Right atrium auricular region (tissue), 2 donors: ENCODE measurements at places on chromosomes 7 and 10. TPM values are rescaled to one million over a fixed set of nuclear protein-coding genes. Genes with fewer than 3 reads are reported as not detected.

GRCh38 chr10:78597796-78598555 lies 470.8 kb upstream of the ZMIZ1 start:
- H3K27me3 ChIP-seq: no peaks in the 10 kb centered on the region
- no peak overlapping the region for H3K27ac ChIP-seq
- no peaks in the 10 kb centered on the region for H3K4me1 ChIP-seq
- DNase-seq: peak; percentile 43
- no peaks in the 10 kb centered on the region for H3K36me3 ChIP-seq

DNA sequence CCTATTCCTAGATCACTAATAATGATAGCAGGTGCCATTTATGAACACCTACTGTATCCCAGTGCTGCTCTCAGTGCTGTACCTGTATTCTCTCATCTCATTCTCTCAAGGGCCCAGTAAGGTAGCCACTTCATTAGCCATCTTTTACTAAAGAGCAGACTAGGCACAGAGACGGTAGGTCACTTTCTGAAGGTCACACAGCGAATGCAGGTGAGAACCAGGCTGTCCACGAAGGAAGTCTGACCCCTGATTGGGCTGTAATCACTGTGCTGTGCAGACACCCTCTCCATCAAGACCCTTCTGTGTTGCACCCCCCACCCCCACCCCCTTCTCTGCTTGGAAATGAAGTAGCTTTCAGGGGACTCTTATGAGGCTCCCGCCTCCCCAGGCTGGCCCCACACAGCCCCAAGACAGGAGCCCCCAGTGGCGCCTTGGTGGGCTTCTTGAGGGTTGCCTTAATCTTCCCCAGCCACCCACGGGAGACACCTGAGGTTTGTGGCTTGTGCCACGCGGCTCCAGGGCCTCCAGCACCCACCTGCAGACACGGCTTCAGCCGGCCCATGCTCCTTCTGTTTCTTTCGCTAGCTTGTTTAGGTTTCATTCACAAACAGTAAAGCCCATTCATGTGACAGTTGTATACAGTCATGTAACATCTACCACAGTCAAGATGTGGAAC lies 81.7 kb upstream of the FAM20C start:
- no peaks in the 10 kb centered on the region for H3K27me3 ChIP-seq
- no peaks in the 10 kb centered on the region for H3K4me1 ChIP-seq
- no peak overlapping the region for H3K4me3 ChIP-seq
- no peak for DNase-seq
- H3K27ac ChIP-seq: no peak overlapping the region

GRCh38 chr10:31749981-31750840 lies 178.4 kb downstream of the ARHGAP12 start:
- H3K4me1 ChIP-seq: no peaks in the 10 kb centered on the region
- peak overlapping the region; percentile 78 for H3K27ac ChIP-seq
- H3K36me3 ChIP-seq: no peaks in the 10 kb centered on the region
- DNase-seq: no peak
- H3K4me3 ChIP-seq: no peak overlapping the region
- H3K27me3 ChIP-seq: no peaks in the 10 kb centered on the region

DNA sequence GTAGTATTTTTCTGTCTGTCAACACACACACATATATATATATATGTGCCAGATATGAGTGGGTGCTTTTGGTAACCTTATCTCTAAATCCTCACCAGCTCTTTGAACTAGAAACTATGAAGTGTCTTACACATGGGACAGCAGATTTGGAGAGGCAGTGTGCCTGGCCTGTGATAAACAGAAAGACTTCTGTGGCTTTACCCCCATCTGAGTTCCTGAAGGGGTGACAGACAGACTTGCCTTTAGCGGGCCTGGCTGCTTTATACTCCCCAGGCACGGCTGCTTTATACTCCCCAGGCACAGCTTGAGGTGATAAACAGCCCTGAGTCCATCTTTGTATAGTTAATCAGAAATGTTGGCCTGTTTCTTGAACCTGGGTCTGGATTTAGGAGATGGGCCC lies 5.6 kb downstream of the BAG3 start:
- no peaks in the 10 kb centered on the region for H3K4me1 ChIP-seq
- no peak overlapping the region for H3K4me3 ChIP-seq
- peak overlapping the region; percentile 99 for H3K27ac ChIP-seq

NUTM2A gene
- 2.3 TPM for total RNA-seq

GRCh38 chr10:83984256-83984640 lies 155.1 kb upstream of the GHITM start:
- H3K4me1 ChIP-seq: no peaks in the 10 kb centered on the region
- no peak for DNase-seq
- H3K36me3 ChIP-seq: no peaks in the 10 kb centered on the region
- H3K4me3 ChIP-seq: no peak overlapping the region
- no peaks in the 10 kb centered on the region for H3K27me3 ChIP-seq

- no peaks in the 10 kb centered on the region for H3K36me3 ChIP-seq
- H3K27me3 ChIP-seq: no peaks in the 10 kb centered on the region
- H3K4me1 ChIP-seq: no peaks in the 10 kb centered on the region
- H3K4me3 ChIP-seq: no peak overlapping the region
- no peak for DNase-seq
Observed at GRCh38 chr10:75717126-75717916, 285.9 kb downstream of the LRMDA start.

DNA sequence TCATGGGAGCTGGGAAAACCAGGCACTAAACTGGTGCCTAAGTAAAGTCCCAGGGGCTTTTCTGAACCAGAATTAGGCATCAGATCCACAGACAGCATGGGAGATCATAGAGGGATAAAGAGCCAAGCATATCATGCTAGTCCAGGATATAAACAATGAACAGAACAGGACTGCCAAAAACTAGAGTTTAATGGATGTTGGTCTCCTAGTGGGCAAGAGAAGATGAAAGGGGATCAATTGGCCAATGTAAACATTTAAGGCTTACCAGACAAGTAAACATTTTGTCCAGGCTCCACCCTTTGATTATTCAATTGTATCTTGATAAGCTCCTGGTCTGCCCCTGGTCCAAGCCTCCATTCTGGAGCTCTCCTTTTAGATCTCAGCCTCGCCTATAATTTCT lies 18.9 kb downstream of the MACC1 start:
- H3K4me3 ChIP-seq: no peak overlapping the region
- H3K27ac ChIP-seq: no peak overlapping the region
- H3K27me3 ChIP-seq: no peaks in the 10 kb centered on the region
- no peaks in the 10 kb centered on the region for H3K36me3 ChIP-seq
